CD4-positive, alpha-beta T cell treated with Interleukin-17A for 1 hour (primary cell): ENCODE measurements at places on chromosomes 2 and 18.

DNA sequence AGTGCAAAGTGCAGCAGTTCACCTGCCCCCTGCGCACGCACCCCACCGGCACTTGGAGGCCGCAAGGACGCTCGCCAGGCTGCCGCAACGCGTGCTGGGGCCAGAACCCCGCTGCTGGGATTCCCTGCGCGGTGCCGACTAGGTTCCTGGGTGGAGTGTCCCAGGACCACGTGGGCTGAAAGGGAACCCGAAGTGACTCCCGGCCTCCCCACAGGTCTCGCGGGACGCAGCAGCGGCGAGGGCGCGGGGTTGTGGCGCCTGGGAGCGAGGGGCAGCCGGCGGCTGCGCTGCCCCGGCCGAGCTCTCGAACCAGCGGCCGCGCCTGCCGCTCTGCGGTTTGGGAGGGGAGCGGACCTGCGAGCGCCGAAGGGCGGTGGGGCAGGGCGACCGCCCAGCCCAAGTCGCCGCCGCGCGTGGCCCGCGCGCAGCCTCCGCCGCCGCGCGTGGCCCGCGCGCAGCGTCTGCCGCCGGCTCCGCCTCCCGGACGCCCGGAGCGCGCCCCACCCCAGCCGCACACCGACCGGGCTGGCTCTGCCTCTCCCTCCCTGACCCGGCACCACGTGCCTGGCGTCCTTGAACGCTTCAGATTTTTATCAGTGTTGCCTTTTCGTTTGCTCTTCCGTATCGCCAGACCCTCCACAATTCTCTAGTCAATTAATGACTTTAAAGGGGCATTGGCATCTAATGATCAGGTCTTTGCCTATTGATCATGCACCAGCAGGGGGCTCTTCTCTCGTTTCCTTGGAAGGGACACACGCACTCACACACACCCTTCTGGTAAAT is at the start of gene FTCDNL1:
TSS of gene FTCDNL1 (minus strand) at position 475 of the 783 bp plus-strand sequence. CDS start 2,230 bp downstream, outside the sequence.
- peak; percentile 56 for DNase-seq

GRCh38 chr2:175435012-175435411 is 253.5 kb upstream of the ATP5MC3 start:
- DNase-seq, result no peak

DNA sequence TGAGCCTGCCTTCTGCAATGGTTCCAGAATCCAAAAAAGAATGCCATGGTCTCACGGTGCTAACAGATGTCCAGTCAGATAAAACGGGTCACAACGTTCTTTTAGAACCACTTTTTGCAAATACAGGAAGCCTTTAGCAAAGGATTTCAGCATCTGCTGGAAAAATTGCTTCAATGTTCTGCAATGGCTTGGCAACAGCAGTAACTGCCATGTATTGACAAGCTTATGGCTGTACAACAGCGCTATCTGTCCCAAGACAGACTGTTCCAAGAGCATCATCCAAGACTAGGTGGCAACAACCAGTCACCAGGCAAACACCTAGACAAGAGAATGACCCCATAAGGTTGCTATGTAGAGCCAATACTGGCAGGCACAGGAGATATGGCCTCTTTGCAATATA is 37.6 kb upstream of the RIOK3 start:
- no peak for DNase-seq

GRCh38 chr2:199310771-199311585 is 146.8 kb downstream of the SATB2 start:
- DNase-seq, result no peak

DNA sequence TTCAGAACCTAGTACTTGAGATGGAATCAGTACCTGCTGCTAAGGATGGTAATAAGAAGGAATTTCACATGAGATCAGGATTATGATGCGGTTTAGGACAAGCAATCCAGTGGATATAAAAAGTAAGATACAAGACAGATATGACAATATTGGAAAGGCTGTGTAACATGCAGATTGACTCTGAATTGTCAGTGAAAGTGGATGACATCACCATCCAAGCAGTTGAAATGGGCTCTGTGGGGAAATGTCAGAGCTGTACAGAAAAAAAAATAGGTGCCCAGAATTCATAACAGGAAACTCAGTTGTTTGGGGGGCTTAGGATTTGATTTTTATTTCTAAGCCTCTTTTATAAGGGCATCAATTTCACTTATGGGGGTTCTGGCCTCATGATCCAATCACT is 438.3 kb downstream of the SPAG16 start:
- no peak for DNase-seq

DNA sequence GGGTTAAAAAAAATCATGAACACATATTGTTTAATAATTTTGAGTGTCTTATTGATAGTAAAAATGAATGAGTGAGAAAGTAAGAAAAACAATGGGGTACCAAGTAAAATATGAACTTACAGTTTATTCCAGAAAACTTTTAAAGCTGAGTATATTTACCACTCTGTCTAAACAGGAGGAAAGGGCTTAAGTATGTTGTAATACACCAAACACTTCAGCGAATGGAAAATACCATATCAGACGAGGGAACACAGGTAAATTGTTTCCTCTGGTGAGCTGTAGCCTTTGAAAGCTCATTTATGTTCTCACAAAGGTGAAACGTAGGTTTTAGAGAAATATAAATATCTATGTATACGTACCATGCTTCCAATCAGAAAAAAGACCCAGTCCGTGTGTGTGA is 1209.6 kb upstream of the ZEB2 start:
- DNase-seq, result no peak

DNA sequence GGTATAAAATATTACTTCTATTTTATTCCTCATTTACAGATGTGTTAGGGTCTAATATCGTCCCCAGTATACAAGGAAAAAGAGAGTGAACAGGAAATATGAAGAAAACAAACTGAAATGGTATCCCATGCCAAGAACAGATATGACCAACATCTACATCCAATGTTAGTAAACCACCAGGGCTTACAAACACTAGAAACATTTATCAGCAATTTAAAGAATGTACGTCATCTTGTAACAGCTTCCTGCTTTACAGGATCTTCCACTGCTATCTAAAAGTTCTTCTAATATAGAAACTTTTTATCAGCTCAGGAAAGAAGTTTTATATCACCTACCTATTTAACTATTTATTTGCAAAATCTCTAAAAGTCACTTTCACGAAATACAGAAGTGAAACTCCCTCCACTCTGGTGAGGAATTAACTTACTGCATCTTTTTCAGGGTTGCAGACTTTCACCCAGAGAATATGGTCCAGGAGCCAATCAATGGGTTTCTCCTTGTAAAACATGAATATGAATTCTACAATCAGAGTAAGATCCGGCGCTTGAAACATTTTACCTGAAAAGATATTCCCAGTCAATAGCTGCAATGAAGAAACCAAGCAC is 35.2 kb downstream of the UNC50 start:
- DNase-seq, result no peak

DNA sequence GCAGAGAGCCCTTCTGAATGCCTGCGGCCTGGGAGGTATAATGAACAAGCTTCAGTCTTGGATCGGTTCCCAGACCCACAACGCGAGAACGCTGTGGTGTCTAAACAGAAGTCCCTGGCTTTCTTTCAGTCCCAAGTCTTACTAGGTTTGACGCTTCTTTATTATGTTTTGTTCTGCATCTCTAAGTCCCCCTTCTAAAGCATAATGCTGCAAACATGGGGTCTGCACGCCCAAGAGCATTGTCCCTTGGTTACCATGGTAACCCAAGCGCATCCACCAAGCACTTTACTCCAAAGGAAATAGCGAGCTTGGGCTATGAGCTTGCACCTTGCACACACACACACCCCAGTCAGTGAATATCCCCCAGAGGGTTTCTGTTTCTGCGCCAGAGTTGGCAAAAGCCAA is 193.7 kb downstream of the INO80D start:
- DNase-seq, result no peak

- DNase-seq, result no peak
Observed at GRCh38 chr2:8526403-8526696, 155.5 kb upstream of the ID2 start.

- DNase-seq, result no peak
Observed at GRCh38 chr2:215071676-215072075, 66.8 kb downstream of the ABCA12 start.

DNA sequence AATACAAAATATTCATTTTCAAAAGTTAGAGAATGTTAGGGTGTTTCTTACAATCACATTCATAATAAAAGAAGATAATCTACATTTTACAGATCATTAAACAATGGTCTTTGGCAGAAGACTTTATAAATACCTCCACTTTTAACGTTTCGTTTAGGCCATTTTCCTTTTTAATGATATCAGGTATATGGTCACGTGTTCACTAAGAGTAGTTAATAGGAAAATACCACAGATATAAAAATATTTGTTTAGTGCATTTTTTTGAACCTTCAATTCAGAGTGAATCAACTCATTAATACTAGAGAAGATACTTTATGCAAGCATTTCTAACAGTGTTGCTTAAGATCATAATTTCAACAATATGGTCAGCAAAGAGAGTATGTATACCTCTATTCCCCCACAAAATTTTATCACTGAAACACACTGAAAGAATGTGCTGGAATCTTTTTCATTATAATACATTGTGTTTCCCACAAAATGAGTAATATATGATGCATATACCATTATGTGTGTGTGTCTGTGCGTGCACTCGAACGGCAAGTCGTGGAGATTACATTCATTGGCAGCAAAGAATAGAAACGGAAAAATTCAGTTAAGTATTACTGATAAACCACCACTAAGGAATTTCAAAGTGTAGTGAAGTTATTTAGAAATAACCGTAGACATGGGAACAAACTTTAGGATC is 319.9 kb upstream of the THUMPD2 start:
- no peak for DNase-seq

- no peak for DNase-seq
Observed at GRCh38 chr2:125564471-125564870, 1091.5 kb upstream of the GYPC start.

DNA sequence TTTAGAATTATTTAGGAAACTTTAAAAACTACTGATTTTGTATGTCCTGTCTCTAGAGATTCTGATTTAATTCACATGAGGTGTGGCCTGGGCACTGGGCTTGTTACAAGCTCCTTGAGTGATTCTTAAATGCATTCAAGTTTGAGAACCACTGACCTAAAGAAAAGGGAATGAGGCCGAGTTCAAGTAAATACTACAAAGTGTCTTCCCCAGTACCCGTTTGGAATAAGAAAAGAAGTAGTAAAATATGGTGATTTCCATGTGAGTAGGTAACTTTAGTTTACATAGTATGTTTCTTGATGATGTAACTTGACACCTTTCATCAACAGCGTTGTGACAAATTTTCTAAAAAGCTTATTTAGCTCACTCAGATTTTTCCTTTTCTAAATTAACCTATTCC is 1022.9 kb upstream of the NRXN1 start:
- DNase-seq, result no peak

DNA sequence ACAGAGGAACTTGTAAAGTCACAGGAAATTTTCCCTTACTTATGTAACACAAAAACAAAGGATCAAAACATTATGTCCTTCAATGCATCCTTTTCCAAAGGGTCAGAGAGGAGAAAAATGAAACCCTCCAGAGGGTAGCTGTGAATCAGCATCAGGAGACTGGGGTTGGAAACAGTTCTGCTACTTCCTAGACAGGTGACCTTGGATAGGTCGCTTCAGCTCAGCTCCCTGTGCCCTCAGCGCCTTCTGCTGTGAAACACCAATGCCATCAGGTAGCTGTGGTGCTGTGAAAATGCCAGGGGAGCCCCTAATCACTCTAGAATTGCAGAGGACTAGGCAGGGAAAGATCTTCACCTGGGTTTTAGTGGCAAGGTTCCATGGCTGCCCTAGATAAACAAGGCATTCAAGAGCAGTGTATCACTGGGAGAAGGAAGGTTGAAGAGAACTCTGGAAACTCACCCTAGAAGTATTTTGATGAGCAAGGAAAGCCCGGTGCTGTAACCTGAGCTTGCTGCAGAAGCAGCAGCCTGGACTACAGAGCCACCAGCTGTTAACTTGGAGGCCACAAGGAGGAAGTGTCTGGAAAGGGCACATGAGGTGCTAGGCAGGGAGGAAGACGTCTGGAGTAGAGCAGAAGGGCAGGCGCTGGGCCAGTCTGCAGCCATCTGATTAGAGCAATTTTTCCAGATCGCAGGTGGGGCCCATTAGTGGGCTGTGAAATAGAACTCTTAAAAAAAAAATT is 100.7 kb upstream of the MCFD2 start:
- no peak for DNase-seq

GRCh38 chr2:75729861-75730260 is 19.1 kb upstream of the GCFC2 start:
- no peak for DNase-seq

- DNase-seq, result no peak
Observed at GRCh38 chr2:114753145-114753544, 310.7 kb downstream of the DPP10 start.

DNA sequence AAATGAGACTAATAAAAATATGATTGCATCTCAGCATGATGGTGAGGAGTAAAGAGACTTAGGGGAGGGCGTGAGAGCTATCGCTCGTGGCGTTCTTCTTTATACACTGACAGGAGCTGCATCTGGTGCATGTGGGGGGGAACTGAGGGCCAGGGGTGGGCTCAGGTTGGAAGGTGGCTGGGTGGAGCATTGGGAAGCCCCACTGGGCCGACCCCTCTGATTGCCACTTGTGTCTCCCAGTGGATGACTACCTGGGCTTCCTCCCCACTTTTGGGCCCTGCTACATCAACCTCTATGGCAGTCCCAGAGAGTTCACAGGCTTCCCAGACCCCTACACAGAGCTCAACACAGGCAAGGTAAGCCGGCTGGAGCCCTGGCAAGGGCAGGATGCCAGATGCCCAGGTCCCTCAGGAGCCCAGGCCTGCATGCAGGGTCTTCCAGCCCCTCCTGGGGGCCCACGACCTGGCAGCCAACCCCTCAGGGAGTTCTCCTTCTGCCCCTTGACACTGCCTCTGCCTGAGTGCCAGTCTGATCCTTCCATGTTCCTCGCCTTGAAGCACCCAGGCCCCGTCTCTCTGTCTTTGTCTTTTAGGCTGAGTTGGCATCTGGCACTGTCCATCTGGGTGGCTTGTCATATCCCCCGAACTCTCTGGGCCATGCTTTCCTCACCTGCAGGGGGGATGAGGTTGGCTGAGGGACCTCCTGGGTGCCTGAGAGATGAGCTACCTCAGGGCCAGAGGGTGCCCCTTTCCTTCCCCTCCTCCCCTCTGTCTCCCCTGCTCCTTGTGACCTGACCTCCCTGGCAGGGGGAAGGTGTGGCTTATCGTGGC is 97.7 kb downstream of the DYSF start:
- DNase-seq, result no peak

GRCh38 chr2:127196998-127197397 is 23.1 kb downstream of the CYP27C1 start:
- DNase-seq, result peak; percentile 24
